ENCODE measurements at places on chromosomes 16 and 17.

- DNase-seq = no peak
Observed at GRCh38 chr16:58338205-58338604, 43.4 kb upstream of the PRSS54 start.

DNA sequence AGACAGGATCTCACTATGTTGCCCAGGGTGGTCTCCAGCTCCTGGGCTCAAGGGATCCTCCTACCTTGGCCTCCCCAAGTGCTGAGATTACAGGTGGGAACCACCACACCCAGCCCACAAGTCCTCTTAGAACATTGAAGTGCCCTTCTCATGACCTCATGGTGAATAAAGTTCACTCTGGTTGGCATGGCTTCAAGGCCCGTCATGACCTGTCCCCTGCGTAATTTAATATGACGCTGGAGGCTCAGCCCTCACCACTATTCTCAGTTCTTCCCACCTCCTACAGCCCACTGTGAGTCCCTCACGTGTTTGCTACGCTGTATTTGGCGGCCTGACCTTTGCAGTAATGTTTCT, 1.9 kb downstream of the ENDOV start:
- no peak for DNase-seq

DNA sequence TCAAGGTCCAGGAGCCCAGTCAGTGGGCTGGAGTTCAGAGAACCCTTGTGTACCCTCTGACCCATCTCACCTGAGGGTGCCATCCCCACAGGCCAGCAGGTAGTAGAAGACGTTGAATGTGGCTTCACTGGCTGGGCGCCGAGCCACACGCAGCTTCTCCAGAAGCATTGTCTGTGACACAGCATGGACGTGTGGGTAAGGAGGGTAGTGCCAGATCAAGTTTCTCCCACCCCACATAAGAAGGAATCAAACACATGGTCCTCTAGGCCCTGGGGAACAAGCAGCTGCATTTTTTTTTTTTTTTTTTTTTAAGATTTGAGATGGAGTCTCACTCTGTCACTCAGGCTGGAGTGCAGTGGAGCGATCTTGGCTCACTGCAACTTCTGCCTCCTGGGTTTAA, 60.9 kb downstream of the MYO18A start:
- DNase-seq = no peak

DNA sequence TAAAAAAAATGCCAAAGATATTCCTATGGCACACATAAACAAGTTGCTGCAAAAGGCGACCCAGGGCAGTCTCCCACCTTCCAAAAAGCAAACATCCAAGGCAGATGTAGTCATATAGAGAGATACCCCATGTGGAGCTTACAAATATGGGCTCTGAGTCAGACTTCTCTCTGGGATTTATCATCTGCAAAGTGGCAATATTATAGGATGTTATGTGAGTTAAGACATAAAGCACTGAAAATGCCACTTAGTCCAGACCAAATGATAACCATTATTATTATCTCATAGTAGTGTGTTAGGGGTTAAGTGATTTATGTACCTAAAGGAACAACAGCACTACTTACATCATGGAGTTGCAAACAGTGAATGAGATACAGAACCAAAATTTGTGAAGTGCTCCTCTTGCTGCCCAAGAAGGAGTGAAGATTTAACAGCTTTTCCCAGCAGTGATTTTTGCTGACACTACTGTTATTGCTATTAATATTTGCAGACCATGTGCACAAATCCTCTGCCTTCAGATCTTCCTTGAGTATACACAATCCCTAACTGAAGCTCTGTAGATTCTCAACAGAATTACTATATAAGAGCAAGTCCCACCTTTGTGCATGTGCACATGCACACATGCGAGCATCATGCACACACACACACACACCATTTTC, 560.0 kb upstream of the SALL1 start:
- no peak for DNase-seq

GRCh38 chr16:66406534-66407221, 20.4 kb upstream of the BEAN1 start:
- peak; percentile 58 for DNase-seq

DNA sequence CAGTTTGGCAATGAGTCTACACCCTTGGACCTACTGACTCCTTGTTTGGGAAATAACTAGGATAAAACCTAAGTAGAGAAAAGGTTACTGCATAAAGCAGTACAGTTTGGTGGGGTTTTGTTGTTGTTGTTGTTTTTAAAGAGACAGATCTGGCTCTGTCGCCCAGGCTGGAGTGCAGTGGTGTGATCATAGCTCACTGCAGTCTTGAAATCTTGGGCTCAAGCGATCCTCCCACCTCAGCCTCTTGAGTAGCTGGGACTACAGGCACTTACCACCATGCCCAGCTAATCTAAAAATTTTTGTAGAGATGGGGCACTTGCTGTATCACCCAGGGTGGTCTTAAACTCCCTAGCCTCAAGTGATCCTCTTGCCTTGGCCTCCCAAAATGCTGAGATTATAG, 1.2 kb downstream of the PDP2 start:
- DNase-seq = no peak

Data from GM06990 (cell line).